ENCODE measurements at places on chromosomes 1 and 21.
A peak's percentile ranks its signal among the peaks of the same experiment; 100 is the strongest.

GRCh38 chr21:25790122-25790877 is 55.5 kb downstream of the GABPA start:
- DNase-seq, result peak; percentile 16

GRCh38 chr1:213067352-213067751 is 16.3 kb downstream of the RPS6KC1 start:
- no peak for DNase-seq

GRCh38 chr1:167764458-167765330 is 42.9 kb downstream of the MPZL1 start:
- no peak for DNase-seq

DNA sequence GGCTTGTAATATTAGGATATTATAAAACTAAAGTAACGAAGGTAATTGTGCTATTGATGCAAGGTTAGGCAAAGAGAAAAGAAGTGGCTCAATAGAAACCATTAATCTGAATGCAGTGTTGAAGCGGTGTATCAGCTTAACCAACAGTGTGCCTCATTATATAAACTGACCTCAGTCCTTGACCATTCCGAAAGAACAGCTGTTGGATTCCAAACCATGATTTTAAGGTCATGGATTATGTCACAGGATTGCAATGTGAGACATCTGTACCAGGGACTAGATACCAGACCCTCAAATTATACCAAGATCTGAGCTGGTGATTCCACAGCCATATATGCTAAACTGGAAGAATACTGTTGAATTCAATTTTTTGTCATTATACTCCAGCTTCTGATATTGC is 134.2 kb upstream of the HP1BP3 start:
- no peak for DNase-seq

GRCh38 chr21:17610911-17611310 is 1.8 kb downstream of the BTG3 start:
- no peak for DNase-seq

- no peak for DNase-seq
Observed at GRCh38 chr1:26290882-26291261, 11.0 kb downstream of the SH3BGRL3 start.

- no peak for DNase-seq
Observed at GRCh38 chr1:23478896-23479665, 4.9 kb downstream of the ASAP3 start.

Measured in astrocyte of the cerebellum (primary cell).